ENCODE measurements at places on chromosomes 7 and 10. TPM values are rescaled to one million over a fixed set of nuclear protein-coding genes. Genes with fewer than 3 reads are reported as not detected.

- peak; percentile 81 for DNase-seq
Observed at GRCh38 chr7:116525913-116526861, 1.4 kb downstream of the CAV1 start.

DNA sequence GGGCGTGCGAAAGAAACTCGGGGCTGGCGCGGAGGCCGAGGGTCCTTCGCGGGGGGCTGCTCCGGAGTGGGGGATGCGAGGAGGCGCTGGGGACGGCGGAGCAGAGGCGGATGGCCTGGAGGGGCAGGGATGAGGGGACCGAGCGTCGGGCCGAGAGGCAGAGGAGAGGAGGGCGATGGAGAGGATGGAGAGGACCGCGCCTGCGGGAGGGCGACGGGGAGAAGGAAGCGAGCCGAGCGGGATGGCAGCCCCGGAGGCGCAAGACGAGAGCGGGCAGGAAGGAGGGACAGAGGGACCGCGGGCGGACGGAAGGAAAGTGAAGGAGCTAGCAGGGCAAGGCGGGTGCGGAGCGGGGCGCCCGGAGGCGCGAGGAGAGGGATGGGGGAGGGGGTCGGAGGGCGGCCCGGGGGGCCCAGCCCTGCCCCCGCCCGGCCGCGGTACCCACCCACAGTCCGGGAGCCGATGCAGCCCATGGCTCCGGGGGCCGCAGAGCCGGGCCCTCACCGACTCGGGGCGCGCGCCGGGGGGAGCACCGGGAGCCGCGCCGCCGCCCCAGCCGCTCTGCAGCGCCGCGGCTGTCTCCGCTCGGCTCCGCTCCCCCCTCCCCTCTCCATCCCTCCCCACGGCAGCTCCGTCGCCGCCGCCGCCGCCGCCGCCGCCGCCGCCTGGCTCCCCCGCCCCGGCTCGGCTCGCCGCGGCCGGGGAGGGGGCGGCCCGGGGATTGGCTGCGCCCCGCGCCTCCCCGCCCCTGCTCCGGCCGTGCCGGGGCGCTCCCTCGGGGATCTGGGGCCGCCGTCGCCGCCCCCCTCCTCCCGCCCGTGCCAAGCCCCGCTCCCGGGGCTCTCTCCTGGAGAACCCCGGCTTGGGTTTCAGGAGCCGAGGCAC lies at the start of gene FAM131B:
FAM131B (minus strand) TSS at position 583 of the 885 bp plus-strand sequence; CDS start at position 473, 110 bp downstream.
- no peak for DNase-seq

GRCh38 chr7:114439581-114439980 lies 25.0 kb downstream of the FOXP2 start:
- DNase-seq: peak; percentile 5

DNA sequence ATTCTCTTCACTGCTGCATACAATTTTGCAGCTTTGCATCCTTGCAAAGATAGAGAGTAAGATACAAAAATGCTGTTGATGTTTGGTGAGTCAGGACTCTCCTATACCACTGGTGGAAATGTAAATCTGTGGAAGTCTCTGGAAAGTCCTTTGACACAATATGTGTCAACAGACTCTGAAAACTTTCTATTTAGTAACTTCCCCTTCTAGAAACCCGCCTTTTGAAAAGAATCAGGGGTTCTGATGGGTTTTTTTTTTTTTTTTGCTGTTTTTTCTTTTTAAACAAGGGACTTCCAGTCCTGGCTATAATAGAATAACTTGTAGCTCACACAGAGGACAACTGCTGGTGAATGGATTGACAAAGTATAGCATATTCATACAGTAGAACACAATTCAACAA lies 16.4 kb downstream of the NOD1 start:
- no peak for DNase-seq

DNA sequence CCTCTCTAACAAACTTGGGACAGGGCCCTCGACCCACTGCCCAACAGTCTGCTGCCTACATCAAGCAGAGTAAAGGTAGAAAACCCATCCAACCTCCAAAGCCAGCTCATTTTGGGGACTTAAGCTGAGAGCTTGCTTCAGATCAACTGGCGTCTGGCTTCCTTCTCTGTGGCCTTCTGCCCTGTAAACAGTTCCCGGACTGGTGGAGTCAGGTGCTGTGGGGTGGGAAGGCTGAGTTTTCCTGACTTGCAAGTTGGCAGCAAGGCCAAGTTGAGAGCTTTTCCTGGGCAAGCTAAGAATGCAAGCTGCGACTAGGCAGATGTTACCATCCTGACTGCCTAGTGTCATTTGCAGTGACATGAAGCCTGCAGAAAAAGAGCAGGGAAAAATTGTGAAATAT lies 3.7 kb downstream of the GALNT17 start:
- DNase-seq: no peak

DNA sequence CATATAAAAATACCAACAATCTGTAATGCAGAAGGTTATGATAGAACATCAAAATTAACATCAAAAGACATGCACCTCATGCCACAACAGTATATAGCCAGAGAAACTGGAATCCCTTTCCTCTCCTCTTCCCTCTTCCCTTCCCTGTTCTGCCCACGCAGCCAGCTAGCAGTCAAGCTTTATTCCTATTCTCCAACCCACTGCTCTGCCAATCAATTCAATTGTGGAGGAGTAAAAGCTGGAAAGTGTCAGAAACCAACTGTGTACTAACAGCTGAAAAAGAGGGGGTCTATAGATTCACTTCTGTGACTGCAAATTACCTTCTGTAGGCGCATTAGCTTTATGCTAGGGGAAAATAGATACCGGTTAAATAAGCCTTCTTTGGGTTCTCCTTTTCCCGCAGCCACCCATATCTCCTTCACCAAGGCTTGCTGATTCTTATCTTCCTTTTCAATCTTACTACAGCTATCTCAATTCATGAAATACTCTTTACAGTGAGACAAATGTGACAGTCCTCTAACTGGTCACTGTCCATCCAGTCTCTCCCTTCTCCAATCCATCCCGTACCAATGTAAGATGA lies 16.3 kb downstream of the ABI1 start:
- DNase-seq: no peak

DNA sequence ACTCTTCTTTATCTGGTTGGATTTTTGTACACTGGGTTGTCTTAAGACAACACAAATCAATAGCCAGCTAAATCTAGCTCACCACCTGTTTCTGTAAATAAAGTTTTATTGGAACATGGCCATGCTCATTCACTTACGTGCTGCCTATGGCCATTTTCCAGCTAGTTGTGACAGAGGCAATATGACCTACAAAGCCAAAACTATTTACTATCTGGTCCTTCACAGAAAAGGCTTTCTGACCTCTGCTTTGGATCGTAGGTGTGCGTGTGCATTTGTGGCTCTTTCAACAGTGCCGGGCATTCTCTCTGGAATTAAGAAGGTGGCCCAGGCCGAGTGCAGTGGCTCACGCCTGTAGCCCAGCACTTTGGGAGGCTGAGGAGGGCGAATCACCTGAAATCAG lies 45.5 kb downstream of the NRAP start:
- no peak for DNase-seq

GRCh38 chr10:81021428-81022129 lies 483.9 kb downstream of the SH2D4B start:
- no peak for DNase-seq

DNA sequence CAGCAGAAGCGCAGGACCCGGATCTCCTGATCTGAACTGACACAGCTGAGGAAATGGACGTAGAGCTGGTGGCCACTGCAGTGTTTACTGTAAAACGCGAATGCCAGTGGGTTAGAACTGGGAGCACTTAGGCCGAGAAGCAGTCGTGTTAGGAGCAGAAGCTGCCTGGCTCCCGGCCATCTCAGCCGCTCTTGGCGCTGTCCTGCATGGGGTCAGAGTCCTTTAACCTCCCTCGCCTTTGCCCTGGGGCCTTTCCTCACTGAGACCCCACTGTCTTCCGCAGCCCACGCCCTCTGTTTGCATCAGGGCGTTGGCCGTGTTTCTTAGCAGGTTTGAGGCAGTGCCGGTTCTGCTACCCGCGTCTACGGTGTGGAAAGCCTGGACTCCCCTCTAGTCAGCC lies 24.6 kb downstream of the DYNC2I1 start:
- no peak for DNase-seq

GRCh38 chr10:74922921-74923320 lies 96.5 kb downstream of the KAT6B start:
- no peak for DNase-seq

DNA sequence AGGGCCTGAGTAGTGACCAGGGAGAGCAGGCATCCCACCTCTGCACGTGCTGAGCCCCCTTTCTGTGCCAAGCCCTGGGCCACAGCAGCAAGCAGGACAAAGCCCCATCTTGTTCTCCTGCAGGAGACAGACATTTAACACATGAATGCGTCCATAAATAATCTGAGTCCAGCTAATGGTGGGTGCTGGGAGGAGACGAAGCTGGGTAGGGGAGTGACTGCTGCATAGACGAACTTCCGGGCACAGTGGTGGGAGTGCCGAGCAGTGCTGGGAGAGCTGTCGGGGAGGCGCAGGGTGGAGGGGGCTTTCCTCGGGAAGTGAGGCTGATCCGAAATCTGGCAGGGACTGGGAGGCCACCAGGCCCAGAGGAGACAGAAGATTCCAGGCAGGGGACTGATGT lies 35.2 kb upstream of the SLC29A3 start:
- no peak for DNase-seq

OPN4 gene
- not detected for total RNA-seq

TAC1 gene
- not detected for total RNA-seq

LEP gene
- total RNA-seq: not detected

CPA4 gene
- 0.74 TPM for total RNA-seq

NEUROD6 gene
- total RNA-seq: not detected

CYP3A4 gene
- not detected for total RNA-seq

Data from dermis blood vessel endothelial cell (primary cell).